ENCODE measurements at places on chromosomes 4 and X.

DNA sequence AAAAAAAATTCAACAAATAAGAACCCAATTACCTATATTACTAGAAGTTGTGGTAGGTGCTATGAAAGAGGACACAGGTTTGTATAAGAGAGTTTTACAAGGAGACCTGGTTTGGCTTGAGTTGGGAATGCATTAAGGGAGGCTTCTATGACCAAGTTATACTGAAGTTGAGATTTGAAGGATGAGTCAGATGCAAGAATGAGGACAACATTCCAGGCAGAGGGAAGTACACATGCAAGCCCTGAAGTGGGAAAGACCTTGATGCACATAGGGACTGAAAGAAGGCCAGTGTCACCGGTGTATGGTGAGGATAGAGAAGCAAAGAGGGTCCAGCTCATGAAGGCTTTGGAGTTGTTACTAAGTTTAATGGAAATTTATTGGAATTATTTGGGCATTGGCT is 52.2 kb downstream of the ANK2 start:
- DNase-seq: no peak

GRCh38 chr4:40369437-40370274 is 34.5 kb downstream of the CHRNA9 start:
- DNase-seq: no peak

DNA sequence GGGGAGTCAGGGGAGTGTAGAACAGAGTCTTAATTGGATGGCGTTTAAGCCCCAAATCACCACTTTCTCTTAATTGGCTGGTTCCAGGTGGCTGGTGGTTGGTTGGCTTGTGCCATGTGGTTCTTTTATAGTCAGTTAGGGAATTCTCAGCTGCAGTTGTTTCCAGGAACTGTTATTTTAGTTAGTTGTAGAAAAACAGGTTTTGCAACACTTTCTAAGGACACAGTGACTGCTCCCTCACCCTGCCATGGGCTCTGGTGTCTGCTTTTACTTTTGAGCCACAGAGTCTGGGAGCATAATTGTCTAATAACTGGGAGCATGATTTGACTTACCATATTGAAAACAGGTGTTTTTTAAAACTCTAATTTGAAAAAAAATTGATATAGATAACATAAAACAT is 75.8 kb upstream of the PCDH18 start:
- no peak for DNase-seq

DNA sequence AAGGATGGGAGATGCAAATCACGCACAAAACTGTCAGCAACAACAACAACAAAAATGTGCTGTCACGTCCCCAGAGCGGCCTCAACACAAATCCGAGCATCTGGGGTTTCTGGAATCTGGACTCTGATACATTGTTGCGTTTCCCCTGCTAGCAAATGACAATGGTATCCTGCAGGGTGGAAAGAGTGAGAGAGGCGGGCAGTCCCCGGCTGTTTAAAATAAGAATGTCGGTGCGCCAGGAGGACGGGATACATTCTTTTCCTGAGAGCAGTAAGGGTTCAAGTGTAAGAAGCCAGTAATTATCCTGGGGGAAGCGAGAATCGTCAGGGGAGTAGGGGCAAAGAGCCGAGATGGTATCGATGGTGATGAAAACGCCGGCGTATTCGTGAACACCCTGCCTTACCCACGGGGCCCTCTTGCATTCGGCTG is 310.2 kb downstream of the ASMT start:
- DNase-seq: no peak

DNA sequence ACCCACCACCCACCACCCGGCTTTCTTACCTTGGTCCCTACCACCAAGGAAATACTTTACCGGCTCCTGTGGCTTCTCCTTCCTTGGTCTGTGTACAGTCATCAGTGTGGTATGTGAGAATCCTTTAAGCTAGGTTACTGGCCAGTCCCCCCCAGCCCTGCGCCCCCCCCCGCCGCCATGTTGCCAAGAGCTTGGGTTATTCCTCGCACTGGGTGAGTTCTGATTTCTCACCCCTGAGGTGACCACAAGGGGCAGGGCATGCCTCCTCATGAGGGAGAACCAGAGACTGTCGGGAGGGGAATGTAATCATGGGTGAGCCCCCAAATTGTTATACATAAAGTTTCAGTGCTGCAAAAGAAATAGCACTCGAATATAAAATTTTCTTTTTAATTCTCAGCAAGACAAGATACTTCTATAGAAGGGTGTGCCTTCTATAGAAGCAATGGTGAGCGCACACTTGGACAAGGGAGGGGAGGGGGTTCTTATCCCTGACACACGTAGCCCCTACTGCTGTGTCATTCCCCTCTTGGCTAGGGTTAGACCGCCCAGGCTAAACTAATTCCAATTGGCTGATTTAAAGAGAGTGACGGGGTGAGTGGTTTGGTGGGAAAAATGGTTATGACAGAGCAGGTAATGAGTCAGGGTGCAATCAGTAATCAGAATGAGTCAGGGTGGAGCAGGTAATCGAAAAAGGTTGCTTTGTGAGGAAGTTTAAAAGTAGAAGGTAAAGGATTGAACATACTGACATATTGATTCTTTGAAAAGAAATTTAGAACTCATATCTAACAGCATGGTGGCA is 133.2 kb downstream of the KDM6A start:
- no peak for DNase-seq

- peak; percentile 11 for DNase-seq
These were observed 217.9 kb downstream of the CENPC start for GRCh38 chr4:67327245-67328017.

DNA sequence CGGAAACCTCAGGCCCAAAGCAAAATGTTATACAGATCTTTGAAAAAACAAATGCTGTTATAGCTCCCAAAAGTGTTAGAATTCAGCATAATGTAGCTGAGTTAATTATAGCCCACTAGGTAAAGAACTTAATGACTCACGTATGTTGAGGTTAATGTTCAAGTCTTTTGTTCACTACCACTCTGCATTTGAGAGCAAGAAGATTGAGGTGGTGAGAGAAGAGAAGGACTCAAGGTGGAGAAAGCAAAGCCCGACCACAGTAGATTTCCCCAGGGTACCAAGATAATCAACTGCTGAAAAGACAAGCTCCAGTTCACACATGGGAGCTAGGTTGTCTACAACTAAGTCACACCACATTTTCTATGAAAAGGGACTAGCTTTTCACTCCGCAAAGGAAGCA is 480.2 kb downstream of the DTHD1 start:
- DNase-seq: no peak

DNA sequence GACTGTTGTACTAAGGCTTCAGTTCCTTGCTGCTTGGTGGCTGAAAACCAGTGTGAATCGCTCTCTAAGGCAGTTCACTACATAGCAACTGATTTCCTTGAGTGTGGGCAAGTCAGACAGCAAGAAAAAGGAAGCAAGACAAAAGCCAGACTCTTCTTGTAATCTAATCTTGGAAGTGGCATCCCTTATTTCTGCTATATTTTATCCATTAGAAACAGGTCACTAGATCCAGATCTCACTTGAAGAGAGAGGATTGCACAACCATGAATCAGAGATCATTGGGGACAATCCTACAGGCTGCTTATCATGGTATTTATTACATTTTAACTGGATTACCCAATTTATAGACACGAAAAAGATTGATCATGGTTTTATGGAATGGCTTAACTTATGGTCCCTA is 684.5 kb downstream of the GRID2 start:
- DNase-seq: no peak

DNA sequence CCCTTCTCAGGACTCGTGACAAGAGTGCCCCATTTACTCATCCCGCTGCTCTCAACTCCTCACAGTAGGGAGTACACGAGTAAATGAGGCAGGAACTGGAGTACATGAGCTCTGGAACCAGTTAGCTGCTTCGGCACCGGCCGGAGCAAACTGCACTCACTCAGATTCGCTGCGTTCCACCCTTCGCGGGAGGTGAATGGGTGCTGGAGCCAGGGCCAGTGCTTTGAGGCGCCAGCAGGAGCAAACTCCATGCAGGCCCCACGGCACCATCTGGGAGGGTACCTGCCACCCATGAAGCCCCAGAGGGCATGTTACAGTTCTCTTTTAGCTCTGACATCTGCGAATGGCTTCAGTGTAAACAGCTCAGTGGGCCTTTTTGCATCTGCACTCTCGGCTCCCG is 315.5 kb upstream of the GK2 start:
- no peak for DNase-seq

DNA sequence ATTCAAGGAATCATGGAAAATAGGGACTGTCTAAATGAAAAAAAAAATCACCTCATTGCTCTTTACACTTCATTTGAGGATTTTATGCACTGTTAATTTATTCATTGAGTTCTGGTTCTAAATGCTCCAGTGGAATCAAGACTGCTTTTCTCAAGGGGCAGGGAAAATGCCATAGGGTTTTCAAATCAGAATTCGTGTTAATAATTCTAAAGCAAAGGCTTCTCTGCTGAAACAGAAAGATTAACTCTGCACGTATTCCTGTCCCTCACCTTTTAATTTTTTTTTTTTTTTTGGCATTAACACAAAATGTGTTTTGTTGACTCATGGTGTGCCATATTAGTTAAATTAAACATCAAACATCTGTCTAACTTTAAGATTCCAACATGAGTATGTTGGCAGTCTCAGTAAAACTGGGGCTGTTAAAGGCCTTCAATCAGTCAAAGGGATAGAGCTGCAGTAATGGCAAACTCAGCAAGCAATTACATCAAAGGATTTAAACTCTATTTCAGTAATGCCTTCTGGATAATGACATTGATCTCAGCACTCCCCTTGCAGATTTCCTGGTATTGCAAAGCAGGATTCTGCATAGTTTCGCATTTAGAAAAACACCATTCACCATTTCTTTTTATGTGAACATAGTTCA is 878.1 kb downstream of the RAPGEF2 start:
- no peak for DNase-seq

- DNase-seq: no peak
These were observed 92.9 kb downstream of the BCOR start for GRCh38 chrX:40004921-40005291.

DNA sequence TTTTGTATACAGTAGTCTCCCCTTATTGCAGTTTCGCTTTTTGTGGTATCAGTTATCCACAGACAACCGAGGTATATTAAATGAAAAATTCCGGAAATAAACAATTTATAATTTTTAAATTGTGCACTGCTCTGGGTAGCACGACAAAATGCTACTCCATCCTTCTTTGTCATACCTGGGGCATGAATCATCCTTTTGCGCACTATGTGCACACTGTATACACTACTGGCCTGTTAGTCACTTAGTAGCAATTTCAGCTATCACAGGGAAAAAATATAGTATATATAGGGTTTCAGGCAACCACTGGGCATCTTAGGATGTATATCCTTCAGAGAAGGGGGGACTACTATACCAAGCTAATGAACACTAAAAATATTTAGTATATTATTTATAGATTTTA is 198.8 kb upstream of the FAT4 start:
- DNase-seq: no peak

GRCh38 chr4:54085284-54085683 is 14.7 kb upstream of the GSX2 start:
- no peak for DNase-seq

- no peak for DNase-seq
These were observed 64.4 kb downstream of the CXCL13 start for GRCh38 chr4:77669946-77670590.

- no peak for DNase-seq
These were observed 309.9 kb upstream of the PPP1R2C start for GRCh38 chrX:43087830-43088229.

GRCh38 chr4:182338746-182339145 is 95.5 kb downstream of the TENM3 start:
- no peak for DNase-seq

DNA sequence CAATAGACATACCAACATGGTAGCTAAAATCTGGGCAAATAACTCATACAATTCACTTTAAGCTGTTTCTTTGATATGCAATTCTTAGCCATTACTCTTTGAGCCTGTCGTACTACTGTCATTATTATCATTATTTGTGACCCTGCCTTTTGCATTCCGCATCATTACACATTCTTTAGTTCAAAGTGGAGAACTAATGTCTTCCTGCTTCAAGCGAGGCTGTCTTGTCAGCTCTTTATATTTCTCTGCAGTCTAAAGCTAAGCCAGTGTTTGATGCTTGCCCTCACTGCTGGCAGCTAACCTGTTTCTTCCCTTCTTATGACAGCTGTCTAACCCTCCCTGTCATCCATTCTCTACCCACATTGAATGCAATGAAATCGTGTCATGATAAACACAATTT is 186.8 kb downstream of the FAT4 start:
- DNase-seq: no peak
